Stimulated activated CD8-positive, alpha-beta memory T cell treated with anti-CD3 and anti-CD28 coated beads, Interleukin-4, amount 100 ng/mL, for 4 hours (primary cell): ENCODE measurements at places on chromosomes 11 and 22.

GRCh38 chr11:2644844-2645778 lies 54.7 kb downstream of the KCNQ1OT1 start:
- DNase-seq = no peak

DNA sequence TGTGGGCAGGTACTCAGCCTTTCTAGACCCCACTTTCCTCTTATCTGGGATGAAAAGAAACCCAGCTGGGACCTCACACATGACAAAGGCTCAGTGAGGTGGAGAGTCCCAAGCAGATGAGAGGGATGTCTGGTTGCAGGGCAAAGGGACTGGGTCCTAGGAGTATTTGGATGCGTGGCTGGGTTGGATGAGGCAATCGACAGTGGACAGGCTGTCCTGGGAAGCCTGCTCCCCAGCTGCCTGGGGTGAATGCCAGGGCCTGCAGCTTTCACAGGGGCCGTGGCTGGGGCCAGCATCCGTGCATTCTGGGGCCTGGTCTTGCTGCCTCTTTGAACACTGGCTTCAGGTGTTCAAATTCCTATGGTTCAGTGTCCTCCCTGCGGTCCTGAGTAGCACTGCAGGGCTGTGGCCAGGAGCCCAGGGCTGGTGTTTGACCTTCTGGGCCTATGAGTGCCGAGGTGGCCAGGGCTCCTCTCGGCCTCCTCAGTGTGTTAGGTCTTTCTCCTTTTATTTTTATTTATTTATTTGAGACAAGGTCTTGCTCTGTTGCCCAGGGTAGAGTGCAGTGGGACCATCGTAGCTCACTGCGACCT lies 65.3 kb downstream of the MCM5 start:
- DNase-seq = no peak

DNA sequence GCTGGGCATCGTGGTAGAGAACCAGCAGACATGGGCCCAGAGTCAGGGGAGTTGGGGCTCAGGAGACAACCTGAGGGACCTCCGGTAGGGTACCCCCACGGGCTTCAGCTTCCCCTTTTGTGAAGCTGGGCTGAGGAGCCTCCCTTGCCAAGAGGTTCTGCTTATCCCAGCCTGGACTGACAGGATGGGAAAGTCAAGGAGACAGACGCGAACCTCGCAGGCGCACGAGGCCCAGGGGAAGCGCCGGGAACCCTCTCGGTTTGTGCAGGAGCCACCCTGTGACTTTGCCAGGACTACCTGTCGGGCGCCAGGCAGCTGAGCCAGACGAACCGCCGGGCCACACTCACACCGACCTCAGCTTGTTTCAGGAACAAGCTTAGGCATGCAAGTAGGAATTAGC lies 566.1 kb downstream of the BRD1 start:
- no peak for DNase-seq

DNA sequence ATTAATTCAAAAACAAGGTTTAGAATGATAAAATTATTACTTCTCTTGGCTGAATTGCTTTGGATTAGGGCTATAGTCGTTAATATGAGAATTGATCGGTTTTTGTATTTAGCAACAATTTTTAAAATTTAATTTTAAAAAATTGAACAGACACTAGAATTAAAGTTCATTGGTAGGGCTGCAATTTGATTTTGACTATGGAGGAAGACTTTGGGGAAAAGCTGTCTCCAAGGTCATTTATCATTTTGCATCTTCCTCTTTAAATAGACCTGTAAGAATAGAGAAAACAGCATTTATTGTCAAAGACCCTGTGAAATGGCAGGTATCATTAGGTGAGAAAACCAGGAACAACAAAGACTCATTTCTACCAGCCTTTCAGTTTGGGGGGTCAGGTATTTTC lies at the start of gene OR4S2:
OR4S2 (plus strand) TSS at position 301 of the 400 bp plus-strand sequence. CDS start 2,577 bp downstream, outside the sequence.
- no peak for DNase-seq

GRCh38 chr11:104092744-104093143 lies 56.3 kb downstream of the DDI1 start:
- no peak for DNase-seq

- no peak for DNase-seq
Observed at GRCh38 chr11:102320679-102321078, 3.4 kb downstream of the BIRC3 start.

DNA sequence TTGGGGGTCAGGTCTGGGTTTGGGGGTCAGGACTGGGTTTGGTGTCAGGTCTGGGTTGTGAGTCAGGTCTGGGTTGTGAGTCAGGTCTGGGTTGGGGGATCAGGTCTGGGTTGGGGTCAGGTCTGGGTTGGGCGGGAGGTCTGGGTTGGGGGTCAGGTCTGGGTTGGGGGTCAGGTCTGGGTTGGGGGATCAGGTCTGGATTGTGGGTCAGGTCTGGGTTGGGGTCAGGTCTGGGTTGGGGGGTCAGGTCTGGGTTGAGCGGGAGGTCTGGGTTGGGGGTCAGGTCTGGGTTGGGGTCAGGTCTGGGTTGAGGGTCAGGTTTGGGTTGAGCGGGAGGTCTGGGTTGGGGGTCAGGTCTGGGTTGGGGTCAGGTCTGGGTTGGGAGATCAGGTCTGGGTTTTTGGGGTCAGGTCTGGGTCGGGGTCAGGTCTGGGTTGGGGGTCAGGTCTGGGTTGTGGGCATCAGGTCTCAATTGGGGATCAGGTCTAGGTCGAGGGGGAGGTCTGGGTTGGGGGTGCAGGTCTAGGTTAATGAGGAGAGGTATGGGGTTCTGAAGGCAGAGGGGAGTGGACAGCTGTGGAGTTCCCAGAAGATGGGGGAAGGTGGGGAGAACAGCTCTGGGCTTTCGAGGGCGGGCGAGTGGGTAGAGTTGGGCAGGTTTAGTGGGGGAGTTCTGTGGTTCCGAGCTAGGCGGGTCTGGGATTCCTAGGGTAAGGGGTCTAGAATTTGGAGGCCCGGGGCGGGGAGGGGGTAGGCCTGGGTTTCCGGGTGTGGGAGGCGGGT lies 629 bp downstream of the TTLL8 start:
- no peak for DNase-seq
